Activated CD4-positive, alpha-beta memory T cell treated with anti-CD3 and anti-CD28 coated beads, Interleukin-2, amount 10 ng/mL, durations not matched to agents 7 days and 5 days (primary cell): ENCODE measurements at places on chromosomes 6 and 20. TPM values are rescaled to one million over a fixed set of nuclear protein-coding genes. Genes with fewer than 3 reads are reported as not detected.

Gene TRDN
- not detected for total RNA-seq

GRCh38 chr6:24419526-24419925 is 16.8 kb downstream of the MRS2 start:
- H3K36me3 ChIP-seq, result peaks cover 47% of the 10 kb centered on the region
- no peak overlapping the region for H3K4me3 ChIP-seq
- H3K27me3 ChIP-seq, result no peaks in the 10 kb centered on the region
- no peak for DNase-seq
- no peaks in the 10 kb centered on the region for H3K4me1 ChIP-seq
- no peak overlapping the region for H3K27ac ChIP-seq

GRCh38 chr20:64143018-64143801 is 21.0 kb upstream of the MYT1 start:
- no peak overlapping the region for H3K4me3 ChIP-seq
- peaks cover 3% of the 10 kb centered on the region for H3K36me3 ChIP-seq
- H3K27me3 ChIP-seq, result peaks cover 3% of the 10 kb centered on the region
- no peak for DNase-seq
- H3K27ac ChIP-seq, result no peak overlapping the region

DNA sequence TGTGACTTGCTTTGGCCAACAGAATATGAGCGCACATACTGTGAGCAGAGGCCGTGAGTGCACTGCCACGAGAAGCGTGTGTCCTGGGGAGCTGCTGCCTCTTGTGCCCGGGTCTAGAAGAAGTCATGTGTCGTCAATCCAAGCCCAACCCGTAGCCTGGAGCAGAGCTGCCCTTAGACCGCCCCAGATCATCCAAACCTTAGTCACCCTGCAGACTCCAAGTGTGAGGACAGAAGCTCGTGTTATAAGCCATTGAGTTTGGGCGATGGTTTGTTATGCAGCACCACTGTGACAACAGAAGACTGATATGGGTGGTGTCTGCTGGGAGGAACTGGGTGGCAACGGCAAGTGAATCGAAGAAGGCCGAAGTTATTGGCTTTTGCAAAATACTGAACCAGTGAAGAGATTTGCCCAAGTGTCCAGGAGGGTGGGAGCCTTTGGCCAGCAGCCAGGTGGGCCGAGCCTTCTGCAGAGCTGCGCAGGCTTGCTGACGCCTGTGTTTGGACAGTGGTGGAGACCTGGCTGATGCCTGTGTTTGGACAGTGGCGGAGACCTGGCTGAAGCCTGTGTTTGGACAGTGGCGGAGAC is 101.3 kb upstream of the SULF2 start:
- H3K4me1 ChIP-seq, result no peaks in the 10 kb centered on the region
- H3K36me3 ChIP-seq, result no peaks in the 10 kb centered on the region
- H3K4me3 ChIP-seq, result no peak overlapping the region
- peaks cover 3% of the 10 kb centered on the region for H3K27me3 ChIP-seq
- DNase-seq, result no peak

DNA sequence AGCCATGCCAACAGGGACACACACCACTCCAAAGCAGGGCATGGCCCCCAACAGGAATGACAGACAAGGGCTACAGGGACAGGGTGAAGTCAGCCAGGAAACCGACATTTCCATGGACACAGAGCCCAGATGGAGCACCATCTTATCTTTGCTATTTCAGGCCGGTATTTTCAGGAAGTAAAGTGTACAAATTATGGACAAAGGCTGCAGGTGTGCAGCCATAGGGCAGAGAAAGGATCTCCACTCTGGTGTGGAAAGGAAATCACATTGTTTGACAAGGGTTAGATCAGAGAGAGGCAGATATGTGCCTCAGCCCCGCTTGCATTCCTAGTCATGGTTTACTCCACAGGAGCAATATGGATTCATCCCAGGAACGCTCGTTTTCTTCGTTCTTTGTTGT is 81.7 kb upstream of the SLC22A23 start:
- no peaks in the 10 kb centered on the region for H3K36me3 ChIP-seq
- DNase-seq, result no peak
- H3K27ac ChIP-seq, result no peak overlapping the region

DNA sequence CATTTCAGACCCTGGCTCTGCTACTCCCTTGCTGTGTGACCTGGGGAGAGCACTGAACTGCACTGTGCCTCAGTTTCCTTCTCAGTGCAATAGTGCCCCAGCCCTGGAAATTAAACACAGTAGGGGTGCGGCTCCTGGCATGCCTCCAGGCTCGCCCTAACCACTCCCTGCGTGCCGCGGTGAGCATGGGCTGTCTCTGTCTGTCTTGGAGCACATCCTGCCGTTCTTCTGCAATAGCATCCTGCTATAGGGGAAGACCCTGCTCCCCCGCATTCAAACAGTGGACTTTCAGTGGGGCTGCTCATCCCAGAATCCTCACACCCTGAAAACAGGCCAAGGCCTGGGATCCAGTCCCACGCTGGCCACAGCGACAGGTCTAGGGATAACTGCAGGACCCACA is 129.5 kb downstream of the FOXC1 start:
- H3K36me3 ChIP-seq, result no peaks in the 10 kb centered on the region
- H3K4me1 ChIP-seq, result no peaks in the 10 kb centered on the region
- H3K27me3 ChIP-seq, result no peaks in the 10 kb centered on the region
- no peak for DNase-seq
- no peak overlapping the region for H3K27ac ChIP-seq
